ENCODE measurements at places on chromosomes 13 and 19.

DNA sequence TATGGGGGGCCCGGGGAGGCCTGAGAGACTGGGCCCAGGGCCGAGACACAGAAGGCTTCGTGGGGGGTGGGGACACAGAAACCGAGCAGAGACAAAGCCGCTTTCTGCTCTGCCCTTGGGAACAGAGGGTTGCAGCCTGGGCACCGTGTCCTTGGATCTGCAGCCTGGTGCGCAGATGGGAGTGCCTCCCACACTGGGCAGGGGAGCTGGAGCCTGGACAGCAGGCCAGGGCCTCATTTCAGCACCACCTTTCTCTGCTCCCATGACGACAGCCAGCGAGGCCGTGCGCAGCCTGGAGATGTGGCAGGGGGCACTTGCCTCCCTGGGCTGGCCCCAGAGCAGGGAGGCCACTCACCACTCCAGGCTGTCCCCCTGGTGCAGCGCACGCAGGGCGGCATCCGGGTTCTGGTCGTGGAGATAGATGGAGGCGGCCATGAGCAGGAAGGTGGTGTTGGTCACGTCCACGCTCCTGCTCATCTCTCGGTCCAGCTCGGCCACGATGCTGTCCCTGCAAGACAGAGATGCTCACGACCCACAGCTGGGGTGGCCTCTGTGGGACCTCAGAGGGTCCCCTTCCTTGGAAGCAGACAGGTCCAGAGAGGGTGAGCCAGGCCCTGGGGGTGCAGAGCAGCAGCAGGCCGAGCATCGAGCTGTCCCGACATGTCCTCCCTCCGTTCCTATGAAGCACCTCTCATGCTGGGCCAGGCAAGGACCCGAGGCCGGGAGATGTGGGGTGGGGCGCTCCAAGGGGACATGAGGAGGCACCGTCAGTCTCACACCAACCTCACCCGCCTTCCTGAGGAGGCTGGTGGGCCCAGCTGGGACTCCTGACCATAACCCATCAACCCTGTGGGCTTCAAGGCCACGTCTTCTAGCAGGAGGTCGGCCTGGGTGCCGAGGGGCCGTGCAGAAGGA is 10.9 kb upstream of the CERS1 start:
- DNase-seq = no peak

GRCh38 chr13:105735281-105735680 is 800.2 kb downstream of the EFNB2 start:
- DNase-seq = no peak

- DNase-seq = no peak
These were observed 524.7 kb downstream of the MYO16 start for GRCh38 chr13:109154146-109154545.

DNA sequence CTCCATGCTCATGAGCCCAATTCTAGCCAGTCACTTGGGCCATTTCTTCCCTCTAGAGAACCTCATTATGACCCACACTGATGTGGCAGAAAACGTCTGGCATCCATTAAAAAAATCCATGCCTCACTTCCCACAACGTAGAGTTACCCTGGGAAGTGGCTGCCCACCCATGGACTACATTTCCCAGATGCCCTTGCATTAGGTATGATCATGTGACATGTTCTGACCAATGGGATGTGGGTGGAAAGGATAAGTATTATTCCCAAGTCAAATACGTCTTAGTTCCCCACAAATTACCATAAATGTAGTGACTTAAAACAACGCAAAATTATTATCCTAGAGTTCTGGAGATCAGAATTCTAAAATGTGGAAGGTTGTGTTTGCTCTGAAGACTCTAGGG is 47.9 kb upstream of the ZNRF4 start:
- no peak for DNase-seq

DNA sequence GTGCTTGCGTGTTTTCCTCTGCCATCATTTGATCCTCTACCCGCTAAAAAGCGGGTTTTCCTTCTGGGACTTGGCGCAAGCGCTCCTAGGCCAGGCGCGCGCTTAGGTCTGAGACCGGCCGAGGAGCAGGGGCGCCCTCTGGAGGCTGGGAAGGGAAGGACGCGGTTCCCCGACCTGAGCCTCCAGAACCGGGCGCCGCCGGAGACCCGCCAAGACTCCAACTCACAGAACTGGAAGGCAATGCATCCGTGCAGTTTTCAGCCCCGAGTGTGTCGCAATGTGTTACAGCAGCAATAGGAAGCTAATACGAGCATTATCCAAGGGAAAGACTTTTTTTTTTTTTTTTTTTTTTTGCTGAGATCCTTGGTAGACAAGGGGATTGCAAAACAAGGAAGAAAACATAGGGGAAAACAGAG is 190.9 kb downstream of the COL4A1 start:
- no peak for DNase-seq

GRCh38 chr13:51231456-51231855 is 9.3 kb downstream of the FAM124A start:
- no peak for DNase-seq

GRCh38 chr19:6378486-6378885 is 2.8 kb upstream of the PSPN start:
- no peak for DNase-seq

DNA sequence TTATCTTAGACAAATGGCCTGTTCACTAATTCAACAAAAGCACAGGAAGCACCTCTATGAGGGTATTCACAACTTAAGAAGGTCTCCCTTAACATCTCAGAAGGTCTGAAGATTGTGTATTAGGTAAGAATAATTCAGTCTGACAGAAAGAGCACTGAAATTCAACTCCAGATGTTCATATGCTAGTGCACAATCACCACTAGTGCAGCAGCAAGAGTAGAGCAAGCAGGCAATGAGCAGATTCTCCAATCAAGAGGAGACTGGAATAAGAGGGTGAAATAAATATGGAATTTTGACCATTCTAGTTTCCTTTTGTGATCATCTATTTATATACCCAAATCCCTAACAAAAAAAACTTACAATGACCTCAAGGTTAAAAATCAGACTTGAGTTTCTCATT is 52.0 kb downstream of the MPHOSPH8 start:
- DNase-seq = no peak

Measured in bone marrow (tissue), 2 donors.